ENCODE measurements at places on chromosomes 5 and 9. TPM values are rescaled to one million over a fixed set of nuclear protein-coding genes. Genes with fewer than 3 reads are reported as not detected.

SCGB3A2 gene
- total RNA-seq, result 1.2 TPM

DNA sequence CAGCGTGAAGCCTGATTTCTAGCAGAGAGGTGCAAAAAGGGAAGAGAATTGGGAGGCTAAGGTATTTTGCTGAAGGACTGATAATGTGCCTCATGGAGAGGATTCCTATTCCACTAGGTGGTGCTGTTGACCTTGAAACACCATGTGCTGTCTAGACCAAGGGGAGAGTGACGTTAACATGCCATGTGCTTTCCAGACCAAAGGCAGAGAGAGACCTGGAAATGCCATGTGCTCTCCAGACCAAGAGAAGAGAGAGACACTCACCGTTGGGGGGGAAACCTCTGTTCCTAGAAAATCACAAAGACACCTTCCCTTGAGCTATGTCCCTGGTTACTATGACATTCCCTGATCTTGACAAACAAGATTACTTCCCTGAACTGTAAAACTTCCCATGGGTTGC lies 286.0 kb upstream of the TUSC1 start:
- no peaks in the 10 kb centered on the region for H3K36me3 ChIP-seq
- H3K4me3 ChIP-seq, result no peak overlapping the region
- no peak overlapping the region for H3K27ac ChIP-seq
- H3K27me3 ChIP-seq, result no peaks in the 10 kb centered on the region
- DNase-seq, result no peak

ZNF474 gene
- total RNA-seq, result 0.21 TPM

DNA sequence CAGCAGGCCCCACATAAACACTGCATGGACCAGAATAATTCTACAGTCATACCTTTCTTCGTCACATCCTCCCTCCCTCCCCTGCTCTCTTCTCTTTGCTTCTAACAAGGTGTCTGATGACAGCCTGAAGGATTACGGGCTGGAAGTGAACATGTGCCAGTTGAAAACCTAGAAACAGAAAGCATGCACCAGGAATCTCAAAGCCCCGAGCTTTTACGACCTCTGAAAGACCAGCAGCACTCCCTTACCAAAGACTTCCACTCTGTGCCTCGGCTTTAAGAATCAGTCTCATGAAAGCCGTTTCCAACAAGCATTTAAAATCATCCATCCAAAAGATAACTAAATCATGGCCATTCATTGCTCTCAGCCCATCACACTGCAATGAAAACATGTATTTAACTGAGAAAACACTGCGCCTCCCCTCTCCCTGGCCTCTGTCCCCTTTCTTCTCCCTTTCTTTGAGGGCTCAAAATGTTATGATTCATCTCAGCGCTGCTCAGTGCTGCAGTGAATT lies 21.3 kb downstream of the MSX2 start:
- no peak overlapping the region for H3K4me3 ChIP-seq
- no peak overlapping the region for H3K27ac ChIP-seq
- no peaks in the 10 kb centered on the region for H3K36me3 ChIP-seq
- peaks cover 9% of the 10 kb centered on the region for H3K27me3 ChIP-seq

CCDC171 gene
- 2.6 TPM for total RNA-seq

ANKRD33B gene
- 4.3 TPM for total RNA-seq

GRCh38 chr5:96901384-96901783 lies 25.1 kb downstream of the ERAP2 start:
- H3K27me3 ChIP-seq, result no peaks in the 10 kb centered on the region
- no peak overlapping the region for H3K27ac ChIP-seq
- peaks cover 83% of the 10 kb centered on the region for H3K36me3 ChIP-seq
- DNase-seq, result no peak
- peaks cover 3% of the 10 kb centered on the region for H3K4me1 ChIP-seq

DNA sequence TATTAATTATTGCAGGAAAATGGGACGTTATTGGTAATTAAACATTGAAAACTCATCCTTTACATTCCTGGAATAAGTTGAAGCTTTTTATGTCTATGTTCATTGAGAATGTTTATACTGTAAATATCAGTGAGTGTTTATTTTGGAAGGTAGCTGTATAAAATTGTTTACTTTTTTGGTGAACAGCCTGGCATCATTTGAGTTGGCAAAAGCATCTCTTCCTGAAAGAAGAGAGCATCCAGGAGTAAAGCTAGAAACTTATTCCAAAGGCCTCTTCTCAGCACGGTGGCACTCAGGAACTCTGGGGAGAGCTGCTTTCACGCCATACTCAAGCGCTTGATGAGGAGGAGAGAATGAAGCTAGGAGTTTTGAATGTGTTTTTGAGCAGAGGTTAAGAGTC lies 79.9 kb downstream of the GAPVD1 start:
- H3K27me3 ChIP-seq, result no peaks in the 10 kb centered on the region
- DNase-seq, result no peak
- H3K36me3 ChIP-seq, result peaks cover 57% of the 10 kb centered on the region
- H3K27ac ChIP-seq, result no peak overlapping the region
